Islet precursor cell (in vitro differentiated cells): ENCODE measurements at places on chromosomes 5 and 9.

GRCh38 chr5:168820874-168821273 is 241.7 kb upstream of the PANK3 start:
- no peak for DNase-seq

DNA sequence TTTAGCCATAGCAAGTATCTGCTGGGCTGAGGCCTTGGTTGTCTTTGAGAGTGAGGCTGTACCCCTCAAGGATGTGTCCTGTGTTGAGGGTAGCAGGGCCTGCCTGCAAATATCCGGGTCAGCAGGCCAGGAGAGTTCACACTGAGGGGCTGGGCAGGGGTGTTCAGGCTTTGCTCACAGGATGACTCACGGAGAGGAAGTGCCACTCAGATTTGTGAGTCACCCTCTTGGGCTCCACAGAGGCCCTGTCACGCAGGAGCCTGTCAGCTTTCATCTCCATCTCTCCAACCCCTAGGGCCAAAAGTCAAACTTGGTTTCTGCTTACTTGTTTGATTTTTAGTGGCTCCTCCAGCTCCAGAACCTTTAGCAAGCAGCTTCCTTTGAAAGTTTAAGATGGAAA is 211.5 kb downstream of the SEC61B start:
- peak; percentile 98 for DNase-seq

DNA sequence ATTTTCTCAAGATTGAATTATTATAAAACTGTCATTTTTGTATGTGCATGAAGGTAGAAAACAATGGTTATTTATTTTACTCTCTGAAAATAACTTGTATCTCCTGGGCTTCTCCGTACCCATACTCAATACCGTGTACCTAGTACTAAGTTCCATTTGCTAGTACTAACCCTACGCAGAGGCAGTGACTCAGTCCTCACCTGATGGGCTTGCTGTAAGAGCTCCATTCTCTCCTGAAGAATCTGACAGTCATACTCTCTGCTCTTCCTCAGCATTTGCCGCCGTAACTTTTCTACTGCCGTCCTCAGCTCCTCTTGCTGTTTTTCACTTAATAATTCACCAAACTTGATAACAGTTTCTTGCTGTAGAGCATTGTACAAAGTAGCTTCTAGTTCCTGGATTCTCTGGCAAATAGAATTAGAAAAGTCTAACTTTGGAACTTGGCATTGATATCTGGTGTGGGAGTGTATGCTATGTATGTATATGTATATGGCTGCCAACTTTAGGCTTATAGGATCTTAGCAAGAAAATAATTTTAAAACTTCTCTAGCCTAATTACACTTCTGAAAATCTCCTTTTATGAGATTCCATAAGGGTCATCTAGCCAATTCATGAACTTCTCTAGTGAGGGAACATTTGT is 108.0 kb upstream of the DPYSL3 start:
- no peak for DNase-seq

DNA sequence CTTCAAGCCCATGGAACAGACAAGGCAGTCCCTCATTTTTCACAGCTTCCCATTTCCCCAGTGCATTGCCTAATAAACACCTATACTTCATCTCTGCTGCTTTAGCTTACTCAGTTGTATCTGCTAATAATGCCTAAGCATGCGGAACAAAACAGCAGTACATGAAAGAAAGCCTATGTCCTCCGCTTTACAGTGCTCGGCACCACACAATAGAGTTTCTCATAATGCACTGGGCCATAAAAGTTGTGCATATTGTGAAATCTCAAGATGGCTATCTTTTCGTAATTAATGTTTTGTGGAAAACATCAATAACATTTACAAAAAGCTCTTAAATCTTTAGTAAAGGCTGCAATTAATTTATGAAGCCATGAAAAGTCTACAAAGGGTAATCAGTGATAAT is 69.3 kb downstream of the DENND1A start:
- DNase-seq, result no peak

GRCh38 chr9:125470767-125471580 is 209.3 kb downstream of the GAPVD1 start:
- DNase-seq, result no peak
